ENCODE measurements at places on chromosomes 13 and 19.

DNA sequence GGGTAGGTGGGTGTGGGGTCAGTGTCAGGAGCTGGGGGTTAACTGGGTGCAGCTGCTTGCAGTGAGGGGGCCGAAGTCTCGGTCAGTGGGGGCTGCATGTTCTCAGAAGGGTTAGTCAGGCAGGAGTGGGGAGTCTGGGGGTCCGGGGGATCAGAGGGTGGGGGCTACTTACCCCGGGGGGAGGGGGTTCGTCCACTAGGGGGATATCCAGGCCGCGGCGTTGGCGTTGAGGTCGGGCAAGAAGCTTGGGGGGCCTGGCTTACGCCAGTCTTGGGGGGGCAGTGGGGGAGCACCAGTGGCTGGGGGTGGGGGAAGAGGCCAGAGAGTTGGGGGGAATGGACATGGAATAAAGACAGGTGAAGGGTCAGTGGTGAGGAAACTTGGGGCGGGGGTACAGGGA is 9.1 kb downstream of the KCNC3 start:
- DNase-seq, result no peak

- DNase-seq, result no peak
These were observed 112.9 kb upstream of the IRS2 start for GRCh38 chr13:109899316-109899715.

- peak; percentile 4 for DNase-seq
These were observed 31.2 kb downstream of the TMPRSS9 start for GRCh38 chr19:2391118-2391725.

- DNase-seq, result peak; percentile 76
These were observed 113.0 kb downstream of the TEX26 start for GRCh38 chr13:31045286-31046081.

GRCh38 chr19:50910722-50911121 is 473 bp downstream of the KLK4 start:
- no peak for DNase-seq

GRCh38 chr13:112907286-112907685 is 61.7 kb upstream of the MCF2L start:
- DNase-seq, result no peak

DNA sequence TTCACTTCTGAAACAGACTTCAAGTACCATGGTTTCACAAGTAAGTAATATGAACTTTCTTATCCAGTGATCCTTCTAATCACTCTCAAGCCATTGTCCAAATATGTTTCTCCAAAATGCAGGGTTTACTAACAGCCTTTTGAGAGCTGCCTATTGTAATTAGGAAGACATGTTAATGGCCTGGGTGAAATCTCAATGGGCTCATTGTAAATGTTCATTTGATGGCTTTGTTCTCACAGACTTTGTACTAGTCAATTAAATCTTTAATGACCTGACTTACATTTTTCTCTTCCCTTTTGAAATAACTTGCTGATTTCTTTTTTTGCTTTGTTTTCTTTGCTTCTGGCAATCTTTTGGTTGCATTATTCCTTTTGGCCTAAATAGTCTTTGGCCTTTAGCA is 444.8 kb downstream of the LIG4 start:
- DNase-seq, result no peak

DNA sequence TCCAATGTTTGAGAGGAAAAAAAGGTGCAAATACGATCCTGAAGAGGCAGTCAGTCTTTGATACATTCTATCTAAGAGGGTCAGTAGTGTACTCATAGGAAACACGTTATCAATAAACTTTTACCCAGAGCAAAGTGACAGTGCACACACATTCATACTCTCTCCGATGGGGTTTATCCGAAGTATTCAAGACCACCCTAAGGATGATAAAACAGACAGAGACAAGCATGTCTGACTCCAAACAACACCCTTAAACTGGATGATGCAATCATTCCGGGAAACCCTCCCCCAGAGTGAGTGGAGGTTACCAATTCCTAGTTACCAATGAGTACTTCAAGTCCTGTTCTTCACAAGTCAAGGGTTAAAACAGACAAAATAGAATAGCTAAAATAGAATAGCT is 79.1 kb downstream of the DNAJC3 start:
- no peak for DNase-seq

- no peak for DNase-seq
These were observed 5.6 kb downstream of the C5AR1 start for GRCh38 chr19:47315125-47315821.

GRCh38 chr13:29532116-29532515 is 63.4 kb downstream of the SLC7A1 start:
- no peak for DNase-seq

DNA sequence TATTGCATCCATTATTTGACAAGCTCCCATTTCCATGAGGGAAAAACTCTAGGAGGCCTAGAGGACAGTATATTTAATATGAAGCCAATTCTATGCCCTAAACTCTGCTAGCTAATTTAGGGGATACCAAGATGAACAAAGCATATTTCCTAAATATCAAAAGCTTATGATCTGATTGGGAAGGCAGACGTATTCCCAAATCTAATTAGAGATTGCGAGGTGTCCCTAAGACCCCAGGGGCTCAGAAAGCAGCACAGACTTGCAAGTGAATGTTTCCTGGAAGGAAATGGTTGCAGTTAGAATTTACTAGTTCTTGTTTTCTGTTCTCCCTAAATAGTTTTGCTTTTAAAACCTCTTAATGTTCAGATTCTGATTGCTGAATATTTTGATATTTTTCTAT is 30.7 kb downstream of the NDFIP2 start:
- no peak for DNase-seq

DNA sequence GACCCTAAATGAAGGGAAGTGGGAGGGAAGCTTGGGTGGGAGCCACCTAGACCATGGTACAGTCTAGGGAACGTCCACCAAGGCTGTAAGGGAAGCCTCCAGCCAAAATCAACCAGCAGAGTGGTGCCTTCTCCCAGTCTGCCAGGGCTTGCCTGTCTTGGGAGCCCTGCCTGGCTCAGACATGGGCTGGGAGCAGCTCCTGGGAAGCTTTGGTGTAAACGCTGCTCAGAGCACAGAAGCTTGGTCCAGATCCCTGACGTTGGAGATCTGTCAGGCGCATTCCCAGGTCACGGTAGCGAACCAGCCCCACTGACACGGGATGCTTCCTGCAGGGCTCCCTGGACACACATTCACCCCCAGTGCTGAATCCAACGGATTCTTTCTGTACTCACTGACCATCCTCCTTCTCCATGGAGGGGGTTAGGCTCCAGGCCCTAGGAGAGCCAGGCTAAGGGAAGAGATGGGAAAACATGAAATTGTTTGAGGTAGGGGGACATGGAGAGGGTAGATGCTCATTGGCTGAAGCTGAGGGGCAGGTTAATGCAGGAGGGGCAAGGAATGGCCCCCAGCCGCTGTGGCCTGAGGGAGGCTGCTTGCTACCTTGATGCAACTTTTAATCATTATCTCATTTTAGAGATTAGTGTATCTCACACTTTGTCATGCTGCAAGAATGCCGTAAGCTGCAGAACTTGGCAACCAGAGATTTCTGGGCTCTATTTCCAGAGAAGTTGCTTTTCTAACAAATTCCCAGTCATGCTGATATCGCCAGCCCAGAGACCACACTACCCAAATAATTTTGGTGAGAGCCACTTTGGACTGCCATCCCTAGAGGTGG is 195.8 kb downstream of the UQCRFS1 start:
- no peak for DNase-seq

GRCh38 chr13:113397608-113398425 is 33.9 kb upstream of the GRTP1 start:
- DNase-seq, result no peak

DNA sequence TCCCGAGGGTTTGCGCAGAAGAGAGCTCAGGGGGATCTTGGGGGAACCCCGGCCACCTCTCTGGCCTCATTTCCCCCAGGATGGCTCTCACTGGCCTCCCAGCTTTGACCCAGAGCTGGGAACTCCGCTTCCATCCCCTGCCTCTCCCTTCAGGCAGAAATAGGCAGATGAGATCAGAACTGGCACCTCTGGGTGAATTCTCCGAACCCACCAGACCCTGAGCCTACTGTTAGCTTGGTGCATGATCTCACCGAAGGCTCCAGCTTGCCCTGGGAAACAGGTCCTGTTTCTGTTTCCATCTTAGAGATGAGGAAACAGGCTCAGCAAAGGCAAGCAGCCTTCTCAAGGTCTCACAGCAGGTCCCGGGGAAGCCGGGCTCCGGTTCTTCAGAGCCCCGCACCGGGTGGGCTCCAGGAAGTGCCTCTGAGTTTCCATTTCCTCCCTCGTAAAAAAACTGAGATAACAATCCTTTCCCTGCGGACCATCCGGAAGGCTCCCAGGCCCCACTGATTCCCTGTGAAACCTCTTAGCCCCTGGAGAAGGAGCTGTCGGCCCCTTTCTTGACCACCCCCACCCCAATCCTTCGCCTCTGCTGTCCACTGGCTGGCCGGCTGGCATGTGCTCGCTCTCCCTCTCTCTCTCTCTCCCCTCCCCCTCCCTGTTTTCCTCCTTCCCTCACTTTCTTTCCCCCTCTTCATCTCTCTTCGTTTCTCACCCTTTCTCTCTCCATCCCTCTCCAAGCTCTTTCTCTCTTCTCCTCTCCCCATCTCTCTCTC is 2.1 kb downstream of the NECTIN2 start:
- no peak for DNase-seq

DNA sequence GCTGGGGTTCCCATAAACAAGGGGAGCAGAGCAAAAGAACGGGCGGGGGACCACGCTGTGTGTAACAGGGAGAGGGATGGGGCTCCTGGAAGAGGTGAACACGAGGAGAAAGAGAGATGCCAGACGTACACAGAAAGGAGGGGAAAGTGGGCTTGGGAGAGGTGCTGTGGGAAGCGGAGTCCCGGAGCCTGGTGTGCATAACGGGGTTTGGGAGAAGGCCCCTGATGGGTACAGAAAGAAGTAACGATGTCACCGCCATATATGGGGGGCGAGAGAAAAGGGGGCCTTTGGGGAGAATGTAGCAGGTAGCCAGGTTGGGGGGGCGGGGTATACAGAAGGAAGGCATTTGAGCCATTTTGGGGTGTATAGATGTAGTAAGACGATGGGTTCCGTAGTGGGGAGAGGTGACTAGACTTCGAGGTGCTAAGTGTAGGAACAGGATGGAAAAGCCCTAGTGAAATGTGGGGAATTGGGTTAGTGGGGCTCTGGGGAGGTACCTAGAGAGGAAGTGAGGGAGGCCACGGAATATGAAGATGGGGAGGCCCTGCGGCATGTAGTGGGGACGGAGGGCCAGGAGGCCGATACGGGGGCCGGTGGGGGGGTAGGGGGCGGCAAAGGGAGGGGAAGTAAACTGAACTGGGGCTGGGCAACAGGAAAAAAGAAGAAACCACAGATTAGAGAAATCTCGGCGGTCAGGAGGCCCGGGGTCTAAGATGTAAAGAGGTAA is 787 bp downstream of the ZNF580 start:
- no peak for DNase-seq
